ENCODE measurements at places on chromosomes 11 and 22. TPM values are rescaled to one million over a fixed set of nuclear protein-coding genes. Genes with fewer than 3 reads are reported as not detected.

Gene C22orf42
- total RNA-seq = not detected

Gene MUC15
- 17.5 TPM for total RNA-seq

Gene RBM14
- total RNA-seq = 36.8 TPM

DNA sequence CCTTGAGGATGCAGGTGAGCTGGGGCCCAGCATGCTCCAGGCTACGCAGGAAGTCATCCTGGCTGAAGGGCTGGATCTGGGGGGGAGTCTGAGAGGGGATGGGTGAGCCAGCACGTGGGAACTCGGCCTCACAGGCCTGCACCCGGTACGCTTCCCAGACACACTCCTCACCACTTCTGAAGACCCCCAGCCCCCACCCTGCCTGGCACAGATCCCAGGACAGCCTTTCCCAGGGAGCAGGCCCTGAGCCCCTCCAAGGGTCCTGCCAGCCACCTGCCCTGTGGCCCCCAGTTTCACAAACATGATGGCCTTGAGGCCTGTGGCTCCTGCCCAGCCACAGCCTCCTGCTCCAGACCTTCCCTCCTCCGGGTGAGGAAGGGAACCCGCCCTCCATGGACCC lies 5.6 kb upstream of the PLXNB2 start:
- no peak for ATAC-seq

- no peak for ATAC-seq
Measured at GRCh38 chr11:74371269-74372052, 26.8 kb downstream of the PGM2L1 start.
